SK-N-DZ (cell line): ENCODE measurements at places on chromosomes 7 and 10.

GRCh38 chr7:90816511-90817142, 220.5 kb downstream of the CDK14 start:
- DNase-seq, result no peak

- no peak for DNase-seq
Observed at GRCh38 chr7:47293884-47294555, 287.9 kb downstream of the TNS3 start.

DNA sequence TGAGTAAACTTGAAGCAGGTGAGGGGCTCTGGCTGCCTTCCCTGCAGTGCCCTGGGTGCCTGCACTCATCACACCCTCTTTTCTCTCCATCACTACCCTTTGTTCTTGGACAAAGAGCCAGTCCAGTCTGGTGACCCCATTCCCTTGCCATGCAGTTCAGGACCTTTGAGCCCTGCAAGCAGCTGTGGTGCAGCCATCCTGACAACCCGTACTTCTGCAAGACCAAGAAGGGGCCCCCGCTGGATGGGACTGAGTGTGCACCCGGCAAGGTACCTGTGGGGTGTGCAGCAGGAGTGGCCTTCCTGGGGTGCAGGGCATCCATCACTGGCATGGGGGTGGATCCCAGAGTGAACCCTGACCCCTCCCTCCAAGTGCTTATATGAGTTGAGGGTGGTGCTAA, 48.7 kb downstream of the TBATA start:
- no peak for DNase-seq

DNA sequence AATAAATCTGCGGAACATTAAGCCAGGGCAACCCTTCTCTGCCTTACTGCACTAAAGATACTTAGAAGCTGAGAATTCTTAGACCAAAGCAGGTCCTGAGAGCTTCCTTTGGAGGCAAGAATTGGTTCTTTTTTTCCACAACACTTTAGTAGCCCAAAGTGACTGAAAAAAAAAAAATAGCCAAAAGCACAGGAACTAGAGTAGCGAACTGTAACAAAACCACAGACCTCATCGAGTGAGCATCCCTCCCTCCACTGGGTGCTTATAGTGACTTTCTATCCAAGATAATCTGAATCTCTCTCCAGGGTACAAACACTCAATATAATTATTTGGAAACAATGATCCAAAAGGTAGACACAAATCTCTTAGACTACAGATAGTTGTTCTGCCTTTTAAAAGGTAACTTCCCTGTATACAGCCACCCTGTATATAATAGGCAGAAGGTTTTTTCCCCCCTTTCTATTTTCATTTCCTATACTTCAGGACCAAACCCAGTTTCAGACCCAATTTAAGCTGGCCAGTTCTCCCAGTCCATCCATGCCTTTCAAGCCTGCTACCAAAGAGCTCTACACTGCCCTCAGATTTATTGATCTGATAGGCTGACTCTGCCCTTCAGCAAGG, 31.6 kb upstream of the KCNIP2 start:
- DNase-seq, result no peak

GRCh38 chr10:79938728-79939406, 10.0 kb downstream of the SFTPD start:
- DNase-seq, result peak; percentile 75

DNA sequence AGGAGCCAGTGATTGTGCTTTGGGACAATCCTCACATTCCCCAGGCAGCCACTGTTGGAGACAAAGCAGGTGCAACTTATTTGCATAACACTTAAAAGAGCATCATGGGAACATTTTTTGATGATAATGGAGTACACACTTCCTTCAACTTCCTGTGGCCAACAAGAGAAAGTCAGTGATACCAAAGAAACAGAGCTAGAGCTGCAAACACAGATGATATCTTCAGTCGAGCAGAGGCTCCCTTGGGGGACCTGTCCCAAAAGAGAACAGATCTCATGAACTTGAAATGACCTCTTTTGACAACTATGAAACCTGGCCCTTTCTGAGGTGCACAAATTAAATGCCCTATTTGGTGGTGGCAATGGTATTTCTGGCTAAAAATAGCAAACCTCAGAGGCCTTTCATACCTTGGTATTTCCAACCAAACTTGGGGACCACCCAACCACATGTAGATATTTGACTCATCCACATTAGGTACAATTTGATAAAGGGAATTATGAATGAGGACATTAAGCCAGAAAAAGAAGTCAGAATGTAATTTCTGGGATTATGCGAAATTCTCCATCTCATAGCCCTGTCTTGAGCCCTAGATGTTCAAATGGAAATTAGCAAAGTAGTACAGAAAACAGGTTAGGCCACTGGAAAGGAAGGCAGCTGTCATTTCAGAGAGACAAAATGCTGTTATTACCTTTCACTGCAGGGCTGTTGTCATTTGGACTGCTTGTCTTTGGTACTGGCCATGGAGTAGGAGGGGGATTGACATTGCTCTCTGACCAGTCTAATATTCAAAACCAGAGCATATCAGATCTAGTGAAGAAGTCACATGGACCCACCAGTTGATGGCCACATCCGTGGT, 146.2 kb downstream of the ICA1 start:
- no peak for DNase-seq

DNA sequence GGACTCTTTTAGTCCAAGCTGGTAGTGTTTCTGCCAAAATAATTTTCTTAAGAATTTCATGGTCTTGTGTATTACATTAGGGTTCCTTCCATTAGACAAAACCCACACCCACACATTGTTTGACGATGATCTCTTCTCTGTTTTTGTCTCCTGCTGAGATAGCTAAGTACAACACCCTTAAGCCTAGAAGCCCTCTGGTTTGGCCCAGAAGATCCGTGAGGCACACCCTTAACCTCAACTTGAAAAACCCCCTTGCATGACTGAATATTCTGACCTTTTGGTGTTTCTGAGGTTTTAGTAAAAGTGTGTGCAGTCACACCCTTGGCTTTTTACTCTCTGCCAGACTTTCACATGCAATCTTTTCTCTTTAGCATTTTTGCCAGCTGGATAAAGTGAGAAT, 29.3 kb upstream of the ERCC6 start:
- no peak for DNase-seq

GRCh38 chr7:46725838-46726237, 804.8 kb upstream of the IGFBP3 start:
- DNase-seq, result no peak

DNA sequence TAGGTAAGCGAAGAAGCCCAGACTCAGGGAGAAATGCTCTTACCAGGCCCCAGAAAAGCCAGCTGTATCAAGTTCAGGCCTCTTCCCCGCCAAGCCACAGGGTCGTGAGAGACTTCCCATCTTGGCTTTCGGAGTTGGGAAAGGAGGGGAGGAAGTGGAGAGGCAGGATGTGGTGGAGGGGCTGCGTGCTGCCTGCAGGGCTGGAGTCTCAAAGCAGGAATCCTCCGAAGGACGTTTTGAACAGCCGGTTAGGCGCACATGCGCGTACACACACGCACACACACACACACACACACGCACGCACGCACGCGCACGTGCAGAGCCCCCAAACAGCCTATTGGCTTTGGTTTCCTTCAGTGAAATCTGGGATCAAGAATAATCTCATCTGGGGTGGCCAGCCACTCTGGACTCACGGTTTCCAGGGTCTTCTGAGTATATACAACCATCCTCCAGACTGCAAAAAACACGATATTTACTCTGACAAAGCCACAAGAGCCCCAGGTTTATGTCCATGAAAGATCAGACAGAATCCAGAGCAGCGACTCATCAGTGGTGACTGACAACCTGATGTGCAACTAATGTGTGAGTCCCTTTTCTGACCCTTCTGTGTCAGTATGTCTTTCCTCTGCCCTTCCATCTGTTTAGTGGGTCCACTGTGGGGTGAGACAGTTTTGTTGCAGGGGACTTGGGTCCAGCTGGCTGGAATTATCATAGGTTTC, 115.0 kb upstream of the ZNF438 start:
- DNase-seq, result no peak

DNA sequence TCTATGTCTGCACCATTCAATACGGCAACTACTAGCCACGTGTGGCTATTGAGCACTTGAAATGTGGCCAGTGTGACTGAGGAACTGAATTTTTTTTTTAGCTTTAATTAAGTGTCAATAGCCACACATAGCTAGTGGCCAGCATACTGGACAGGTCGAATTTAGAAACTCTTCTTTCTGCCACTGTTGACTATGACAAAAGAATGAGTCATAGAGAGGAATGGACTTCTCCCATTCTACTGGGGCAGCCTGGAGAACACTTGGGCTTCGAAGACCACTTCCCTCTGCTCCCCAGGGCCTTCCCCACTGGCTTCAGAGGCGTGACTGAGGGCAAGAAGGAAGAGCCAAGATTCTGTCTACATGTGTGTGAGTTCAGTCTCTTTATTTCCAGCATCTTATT, 137.5 kb downstream of the SNX10 start:
- no peak for DNase-seq

DNA sequence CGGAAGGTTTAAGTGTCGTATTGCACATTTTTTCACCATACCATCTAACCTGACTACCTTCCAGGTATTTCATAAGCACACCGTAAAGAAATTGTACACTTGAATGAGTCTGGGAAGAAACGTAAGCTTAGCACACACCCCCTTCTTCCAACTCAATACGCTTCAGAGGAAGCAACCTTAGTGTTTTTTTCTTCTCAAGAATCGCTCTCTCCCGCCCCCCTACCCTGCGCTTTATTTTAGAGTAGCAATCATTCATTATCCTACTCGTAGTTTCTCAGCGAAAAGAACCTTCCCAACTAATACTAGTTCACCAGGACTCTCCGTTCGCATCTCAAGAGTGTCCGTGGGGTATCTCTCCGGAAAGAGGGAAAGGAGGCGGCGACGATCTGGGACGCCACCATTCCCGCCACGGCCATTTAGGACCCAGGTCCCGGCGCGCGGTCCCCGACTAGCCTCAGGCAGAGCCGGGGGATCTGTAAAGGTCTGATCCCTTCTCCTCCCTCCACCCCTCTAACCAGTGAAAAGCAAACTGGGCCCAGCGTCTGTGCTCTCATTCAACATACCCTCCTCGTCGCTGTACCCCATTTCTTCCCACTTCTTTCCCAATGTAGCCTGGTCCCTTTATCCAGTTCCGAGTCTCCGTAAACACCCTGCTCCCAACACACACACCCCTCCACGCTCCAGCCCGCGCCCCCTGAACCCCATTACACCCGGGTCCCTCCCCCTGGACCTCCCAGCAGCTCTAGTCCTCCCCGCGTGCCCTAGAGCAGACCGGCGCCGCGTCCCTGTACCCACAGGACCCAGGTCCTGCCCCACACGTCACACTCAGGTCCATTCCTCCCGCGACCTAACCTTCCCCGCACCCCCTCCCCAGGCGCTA, 16.0 kb downstream of the MYOZ1 start:
- peak; percentile 22 for DNase-seq

- no peak for DNase-seq
Observed at GRCh38 chr7:157874870-157875229, 538.0 kb downstream of the DNAJB6 start.

DNA sequence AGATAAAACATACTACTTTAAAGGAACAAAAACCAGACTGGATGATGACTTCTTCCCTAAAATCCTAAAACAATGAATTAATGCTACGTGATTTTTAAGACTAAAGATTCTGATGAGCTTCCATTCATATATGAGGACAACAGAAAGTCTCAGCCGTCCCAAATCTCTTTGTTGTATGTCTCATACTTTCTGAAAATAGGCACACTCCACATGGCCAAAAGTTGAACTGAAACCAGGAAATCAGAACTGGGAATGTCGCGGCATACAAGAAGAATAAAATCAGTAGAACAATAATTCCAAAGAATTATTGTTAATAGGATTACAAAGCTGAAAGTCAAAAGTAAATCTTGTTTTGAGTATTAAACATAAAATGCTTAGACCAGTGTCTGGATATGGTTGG, 195.4 kb upstream of the GHITM start:
- no peak for DNase-seq

GRCh38 chr10:113846036-113846435, 7.8 kb downstream of the DCLRE1A start:
- no peak for DNase-seq

- no peak for DNase-seq
Observed at GRCh38 chr7:145293228-145293701, 457.4 kb upstream of the TPK1 start.
